Central memory CD4-positive, alpha-beta T cell (primary cell): ENCODE measurements at places on chromosomes 4 and X.

DNA sequence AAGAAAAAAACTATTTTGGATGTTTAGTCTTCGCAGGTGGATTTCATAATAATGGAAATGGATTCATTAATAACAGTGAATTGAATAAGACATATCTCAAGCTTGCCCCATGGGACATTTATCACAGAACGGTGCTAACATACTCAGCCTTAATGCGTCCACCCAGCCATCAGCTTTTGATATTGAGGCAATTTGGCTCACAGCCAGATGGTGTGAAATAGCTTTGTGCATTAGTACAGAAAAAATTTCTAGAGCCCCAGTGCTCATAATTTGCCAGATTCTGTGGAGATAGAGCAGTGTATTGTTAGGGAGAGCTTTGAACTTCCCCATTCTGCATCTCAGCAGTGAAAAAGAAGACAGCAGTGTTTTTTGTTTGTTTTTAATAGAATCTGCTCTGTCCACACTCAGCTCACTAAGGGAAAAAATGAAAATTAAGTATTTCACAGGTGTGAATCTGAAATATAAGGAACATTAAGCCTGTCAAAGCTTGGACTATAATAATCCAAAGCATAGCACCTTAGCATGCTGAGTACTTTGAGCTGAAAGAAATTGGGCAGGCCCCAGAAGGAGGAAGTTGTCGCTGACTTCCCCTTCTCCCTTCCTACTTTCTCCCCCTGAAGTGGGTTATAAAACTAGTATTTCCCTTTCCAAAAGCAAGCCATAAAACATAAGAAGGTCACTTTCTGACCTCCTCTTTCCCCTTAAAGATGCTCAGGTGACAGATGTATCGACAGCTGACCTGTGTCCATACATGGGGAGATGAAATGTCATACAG lies 295.8 kb downstream of the MAGEB5 start:
- DNase-seq = no peak

GRCh38 chr4:24973747-24974601 lies 56.8 kb downstream of the LGI2 start:
- no peak for DNase-seq

GRCh38 chr4:121873604-121874003 lies 3.3 kb upstream of the BBS7 start:
- DNase-seq = no peak

GRCh38 chr4:110907801-110908313 lies 285.0 kb upstream of the PITX2 start:
- no peak for DNase-seq
